ENCODE measurements at places on chromosomes 2 and 18.

- no peak for DNase-seq
These were observed 489.2 kb downstream of the SATB2 start for GRCh38 chr2:198968545-198968944.

DNA sequence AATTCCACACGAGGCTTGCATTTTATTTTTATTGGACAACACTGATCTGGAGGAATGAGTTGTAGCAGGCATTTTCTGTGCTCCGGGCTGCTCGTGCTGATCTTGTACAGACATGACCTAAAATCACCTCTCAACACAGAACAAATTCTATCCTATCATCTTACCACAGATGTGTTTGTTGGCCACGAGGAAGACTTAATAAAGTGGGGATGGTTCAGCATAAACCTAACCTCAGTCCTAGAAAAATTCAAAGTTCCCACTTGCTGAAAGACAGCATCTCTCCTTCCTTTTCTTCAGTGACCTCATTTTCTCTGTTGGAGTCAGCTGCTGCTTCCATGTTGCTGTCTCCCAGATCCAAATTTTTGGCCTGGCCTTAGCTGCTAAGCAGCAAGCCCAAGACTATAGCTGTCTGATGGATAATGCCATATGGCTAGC, 45.3 kb downstream of the RBKS start:
- no peak for DNase-seq

GRCh38 chr2:193267496-193268002, 1072.8 kb upstream of the TMEFF2 start:
- no peak for DNase-seq

DNA sequence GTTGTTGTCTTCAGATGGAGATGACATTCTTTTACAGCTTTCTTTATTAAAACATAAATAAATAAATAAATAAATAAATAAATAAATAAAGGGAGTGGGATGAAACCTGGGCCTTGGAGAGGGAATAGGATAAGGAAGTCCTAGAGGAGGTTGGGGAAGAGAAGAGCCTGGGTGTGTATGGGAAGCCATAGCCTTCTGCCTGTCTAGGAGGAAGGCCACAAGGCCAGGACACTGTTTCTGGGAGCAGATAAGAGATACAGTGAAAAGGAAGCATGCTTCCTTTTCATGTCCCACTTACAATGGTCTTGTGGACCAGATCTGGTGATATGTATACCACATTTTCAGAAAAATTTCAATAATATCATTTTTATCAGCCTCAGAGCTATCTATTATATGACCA, 6.1 kb upstream of the TDRD15 start:
- DNase-seq: no peak

GRCh38 chr2:152386266-152386665, 51.3 kb downstream of the FMNL2 start:
- DNase-seq: no peak

DNA sequence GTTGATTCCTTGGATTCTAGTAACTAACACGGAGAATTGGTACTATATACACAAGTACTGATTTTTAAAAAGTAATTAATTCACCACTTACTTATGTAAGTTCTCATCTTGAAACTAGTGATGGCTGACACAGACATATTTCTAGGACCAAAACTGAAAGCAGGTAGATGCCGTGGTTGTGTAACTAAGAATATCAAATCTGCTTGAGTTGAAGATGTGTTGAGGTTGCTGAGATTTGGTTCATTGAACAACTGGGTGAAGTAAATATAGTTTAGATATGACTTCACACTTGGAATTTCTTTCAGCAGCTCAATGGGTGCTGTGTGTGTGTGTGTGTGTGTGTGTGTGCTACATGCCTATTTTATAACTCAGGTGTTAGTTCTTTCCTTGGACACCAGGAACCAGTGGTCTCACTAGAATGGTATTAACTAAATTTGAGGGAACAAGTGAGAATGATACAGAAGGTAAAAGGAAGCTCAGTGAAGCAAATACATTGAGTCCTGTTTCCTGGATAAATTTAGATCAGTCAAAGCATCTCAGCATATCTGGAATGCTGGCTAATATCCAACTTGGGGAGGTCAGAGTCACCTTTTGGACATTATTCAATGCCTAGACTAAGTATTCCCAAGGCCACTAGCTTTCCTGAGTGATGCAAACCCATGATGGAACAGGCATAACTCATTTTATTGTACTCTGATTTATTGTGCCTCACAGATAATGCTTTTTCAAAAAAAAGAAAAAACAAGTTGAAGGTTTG, 110.7 kb upstream of the ZEB2 start:
- no peak for DNase-seq

DNA sequence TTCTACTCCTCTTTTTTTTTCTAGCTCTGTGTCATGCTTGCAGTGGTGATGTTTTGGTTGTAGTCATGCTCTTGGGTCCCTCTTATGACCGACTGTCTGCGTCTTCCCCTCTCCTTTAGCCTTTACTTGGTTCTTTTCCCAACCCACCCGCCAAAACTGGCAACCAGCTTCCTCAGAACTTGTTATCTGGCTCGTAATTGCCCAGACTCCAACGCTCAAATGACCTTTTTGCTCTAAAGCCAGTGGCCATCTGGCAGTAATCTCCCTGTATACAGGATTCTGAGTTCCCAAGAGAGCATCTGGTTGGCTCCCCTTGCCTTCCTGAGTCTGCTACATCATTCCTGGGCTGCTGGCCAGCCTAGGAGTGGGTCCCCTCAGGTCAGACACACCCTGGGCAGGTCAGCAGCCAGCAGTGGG, 147.2 kb downstream of the MGAT5 start:
- no peak for DNase-seq

- DNase-seq: no peak
These were observed 42.1 kb upstream of the SNED1 start for GRCh38 chr2:240956171-240956934.

DNA sequence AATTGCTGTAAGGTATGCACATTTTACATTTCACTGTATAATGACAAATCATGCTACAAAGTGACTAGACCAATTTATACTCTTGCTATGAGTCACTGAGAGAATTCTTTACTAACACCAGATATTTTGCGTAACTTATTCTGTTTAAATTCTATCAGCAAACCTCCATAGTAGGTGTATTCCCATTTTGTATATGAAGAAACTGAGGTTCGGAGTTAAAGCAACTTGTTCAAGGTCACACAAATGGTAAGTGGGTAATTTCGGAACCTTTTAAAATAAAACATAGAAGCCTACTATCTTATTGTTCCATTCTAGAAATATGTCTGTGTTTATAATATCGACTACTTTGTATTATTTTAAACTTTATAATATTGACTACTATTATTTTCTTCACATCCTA, 15.9 kb upstream of the CPS1 start:
- no peak for DNase-seq

DNA sequence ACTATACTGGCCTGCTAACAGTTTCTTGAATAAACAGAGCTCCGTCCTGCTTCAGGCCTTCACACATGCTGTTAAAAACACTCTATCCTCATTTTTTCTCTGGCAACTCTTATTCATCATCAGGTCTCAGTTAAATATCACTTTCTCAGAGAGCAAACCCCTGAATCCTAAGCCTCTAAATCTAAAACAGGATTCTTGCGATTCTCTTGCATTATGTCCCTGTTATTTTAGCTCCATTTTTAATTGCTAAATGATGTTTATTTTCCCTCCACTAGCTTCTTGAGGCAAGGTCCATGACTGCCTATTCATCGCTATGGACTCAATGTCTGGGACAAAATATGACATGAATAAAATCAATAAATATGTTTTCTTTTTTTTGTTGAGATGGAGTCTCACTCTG, 190.7 kb upstream of the SMAD7 start:
- no peak for DNase-seq

GRCh38 chr2:68319398-68320117, at the start of gene CNRIP1:
Gene CNRIP1, minus strand, starts transcription at chr2:68319949. Its CDS starts 549 bp downstream, at chr2:68319400.
- no peak for DNase-seq

- peak; percentile 67 for DNase-seq
These were observed 22.3 kb upstream of the RHOB start for GRCh38 chr2:20424300-20425290.

DNA sequence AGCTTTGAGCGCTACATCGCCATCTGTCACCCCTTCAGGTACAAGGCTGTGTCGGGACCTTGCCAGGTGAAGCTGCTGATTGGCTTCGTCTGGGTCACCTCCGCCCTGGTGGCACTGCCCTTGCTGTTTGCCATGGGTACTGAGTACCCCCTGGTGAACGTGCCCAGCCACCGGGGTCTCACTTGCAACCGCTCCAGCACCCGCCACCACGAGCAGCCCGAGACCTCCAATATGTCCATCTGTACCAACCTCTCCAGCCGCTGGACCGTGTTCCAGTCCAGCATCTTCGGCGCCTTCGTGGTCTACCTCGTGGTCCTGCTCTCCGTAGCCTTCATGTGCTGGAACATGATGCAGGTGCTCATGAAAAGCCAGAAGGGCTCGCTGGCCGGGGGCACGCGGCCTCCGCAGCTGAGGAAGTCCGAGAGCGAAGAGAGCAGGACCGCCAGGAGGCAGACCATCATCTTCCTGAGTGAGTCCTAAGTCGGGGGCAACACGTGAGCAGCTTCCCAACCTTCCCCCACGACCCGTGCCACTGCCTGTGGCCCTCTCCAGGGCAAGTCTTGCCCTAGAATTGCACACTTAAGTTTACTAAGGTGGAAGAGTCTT, 928 bp downstream of the GPR39 start:
- DNase-seq: no peak

GRCh38 chr2:9001778-9002177, 1.7 kb downstream of the MBOAT2 start:
- DNase-seq: no peak

DNA sequence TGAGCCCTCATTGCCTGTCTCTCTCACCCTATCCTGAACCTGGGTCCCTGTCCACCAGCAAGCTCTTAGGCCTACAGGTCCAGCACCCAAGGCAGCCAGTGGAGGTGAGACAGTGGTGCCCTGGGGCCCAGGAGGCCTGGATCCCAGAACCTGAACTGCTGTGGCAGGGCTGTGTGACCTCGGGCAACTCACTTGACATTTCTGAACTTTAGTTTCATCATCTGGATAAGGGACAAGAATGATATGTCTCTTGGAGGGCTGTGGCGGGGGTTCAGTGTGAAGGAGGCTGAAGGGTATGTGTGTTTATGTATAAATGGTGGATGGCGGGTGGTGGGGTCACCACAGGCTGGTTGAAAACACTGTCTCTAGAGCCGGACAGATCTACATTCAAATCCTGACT, 10.9 kb downstream of the CIB4 start:
- DNase-seq: no peak

GRCh38 chr18:23521907-23522306, 18.6 kb downstream of the RMC1 start:
- DNase-seq: no peak

DNA sequence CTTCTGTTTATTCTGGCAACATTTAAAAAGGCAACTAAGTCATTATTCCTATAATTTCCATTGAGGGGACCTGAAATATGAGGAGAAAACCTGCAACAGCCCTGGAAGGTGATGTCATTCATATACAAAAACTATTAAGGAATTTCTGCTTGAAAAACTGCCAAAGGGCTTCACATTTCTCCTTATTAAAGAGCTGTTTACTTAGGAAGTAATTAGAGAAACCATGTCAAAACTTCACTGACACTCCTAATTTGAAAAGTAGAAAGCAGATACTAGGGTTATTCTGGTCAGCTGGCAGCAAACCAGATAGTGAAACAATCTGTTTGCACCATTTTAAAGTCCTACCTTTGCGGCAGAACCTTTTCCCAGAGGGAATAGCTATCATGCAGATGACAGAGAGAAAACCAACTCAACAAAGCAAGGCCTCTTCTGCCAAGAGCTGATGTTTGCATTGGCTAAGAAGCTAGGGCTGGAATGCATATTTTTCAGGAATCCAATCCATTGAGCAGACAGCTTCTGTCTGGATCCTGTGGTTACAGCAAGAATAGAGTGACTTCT, 592.2 kb upstream of the SYT4 start:
- DNase-seq: no peak

DNA sequence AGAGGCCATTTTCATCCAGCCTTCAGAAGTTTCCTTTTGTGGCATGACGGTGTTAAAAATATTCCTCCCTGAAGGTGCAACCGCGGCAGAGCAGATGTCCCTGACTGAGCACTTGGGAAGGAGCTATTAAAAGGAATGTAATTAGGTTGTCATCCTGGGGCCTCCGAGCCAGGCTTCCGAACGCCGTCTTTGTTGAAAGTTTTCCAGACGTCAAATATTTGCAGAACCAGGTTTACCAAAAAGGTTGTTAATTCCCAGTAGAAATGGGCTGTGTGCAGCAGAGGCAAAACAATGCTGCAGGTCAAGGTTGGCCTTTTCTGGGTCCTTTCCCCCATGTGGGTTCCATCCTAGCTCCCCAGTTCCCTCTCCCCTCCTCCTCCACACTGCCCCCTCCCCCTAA, 110.0 kb upstream of the STPG4 start:
- no peak for DNase-seq

DNA sequence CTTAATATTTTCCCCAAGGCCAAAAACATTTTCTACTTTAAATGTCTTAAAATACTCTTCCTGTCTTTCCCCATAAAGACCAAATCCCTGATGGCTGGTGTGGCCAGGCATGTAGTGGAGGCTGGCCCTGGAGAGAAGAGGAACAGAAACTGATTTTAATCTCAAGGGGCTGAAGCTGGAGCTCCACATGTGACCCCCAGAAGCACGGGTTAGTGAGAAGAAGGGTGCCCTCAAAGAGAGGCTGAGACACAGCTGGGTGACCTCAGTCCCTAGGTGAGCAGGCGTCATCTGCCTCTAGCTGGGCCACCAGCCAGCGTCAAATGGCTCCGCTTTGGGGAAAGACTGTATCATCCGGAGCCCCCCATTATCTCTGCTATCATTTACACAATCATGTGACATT, 19.3 kb upstream of the TMEM18 start:
- no peak for DNase-seq

GRCh38 chr2:176159663-176160250, 2.6 kb downstream of the HOXD3 start:
- DNase-seq: no peak

GRCh38 chr2:112257575-112257974, 2.7 kb upstream of the ZC3H8 start:
- no peak for DNase-seq

DNA sequence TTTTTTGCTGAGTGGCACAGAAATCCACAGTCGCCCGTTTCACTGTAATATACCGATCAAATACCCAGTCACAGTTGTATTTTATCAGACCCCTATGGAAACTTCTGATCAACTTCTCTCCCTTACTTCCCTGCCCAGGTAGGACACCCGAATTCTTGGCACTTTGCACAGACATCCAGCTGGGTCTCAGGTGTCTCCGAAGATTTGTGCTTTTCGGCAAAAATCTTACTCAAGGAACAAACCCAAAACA, 596 bp downstream of the MREG start:
- DNase-seq: no peak

DNA sequence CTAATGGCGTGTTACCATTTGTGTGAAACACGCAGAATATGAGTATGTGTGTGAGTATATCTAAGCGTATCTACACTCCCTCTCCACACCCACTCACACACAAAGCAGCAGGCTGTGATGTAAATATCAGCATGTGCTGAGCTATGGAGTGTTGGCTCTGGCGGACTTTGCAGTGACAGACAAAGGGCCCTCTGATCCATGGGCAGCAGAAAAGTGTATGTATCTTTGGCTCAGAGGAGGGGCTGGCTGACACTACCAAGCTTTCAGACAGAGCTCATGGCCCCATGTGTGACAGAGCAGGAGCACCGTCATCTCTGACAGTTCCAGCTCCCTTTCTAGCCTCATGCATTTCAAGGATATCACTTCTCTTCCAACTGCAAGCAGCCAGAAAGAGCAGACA, 57.2 kb upstream of the ASB18 start:
- no peak for DNase-seq
